Mammary epithelial cell (primary cell): ENCODE measurements at places on chromosomes 6 and 20. TPM values are rescaled to one million over a fixed set of nuclear protein-coding genes. Genes with fewer than 3 reads are reported as not detected.

The RPRD1B gene
- 17.0 TPM for polyA plus RNA-seq

The PPIL6 gene
- 0.45 TPM for polyA plus RNA-seq

The SMOC2 gene
- not detected for polyA plus RNA-seq

The SSR1 gene
- 124 TPM for polyA plus RNA-seq

The ZNF76 gene
- polyA plus RNA-seq, result 13.2 TPM

The CRYBG1 gene
- polyA plus RNA-seq, result 28.3 TPM

The CCR6 gene
- polyA plus RNA-seq, result not detected

The HCRTR2 gene
- not detected for polyA plus RNA-seq

The CCN6 gene
- polyA plus RNA-seq, result 20.3 TPM

The SCRT2 gene
- polyA plus RNA-seq, result not detected

The HRH3 gene
- not detected for polyA plus RNA-seq

The DEFB124 gene
- polyA plus RNA-seq, result not detected

The SLC13A3 gene
- 1.8 TPM for polyA plus RNA-seq

The EPPIN gene
- not detected for polyA plus RNA-seq

The C6orf58 gene
- not detected for polyA plus RNA-seq

The ULBP2 gene
- 20.7 TPM for polyA plus RNA-seq

The SLA2 gene
- polyA plus RNA-seq, result not detected

The ULBP1 gene
- 1.3 TPM for polyA plus RNA-seq

The HLA-DQB1 gene
- polyA plus RNA-seq, result 0.23 TPM

The FAM229B gene
- polyA plus RNA-seq, result 3.5 TPM

The CLDN20 gene
- not detected for polyA plus RNA-seq

The OR2H1 gene
- polyA plus RNA-seq, result not detected

The AVP gene
- polyA plus RNA-seq, result not detected

The AIF1 gene
- polyA plus RNA-seq, result not detected

The LAMA4 gene
- polyA plus RNA-seq, result 0.18 TPM

The QRSL1 gene
- polyA plus RNA-seq, result 6.7 TPM

The LIN28B gene
- not detected for polyA plus RNA-seq

The FOXF2 gene
- 0.15 TPM for polyA plus RNA-seq

The KIAA0408 gene
- not detected for polyA plus RNA-seq

The ADGRF1 gene
- polyA plus RNA-seq, result 51.5 TPM

The GMPR gene
- 3.2 TPM for polyA plus RNA-seq

The TULP4 gene
- 19.7 TPM for polyA plus RNA-seq

The ZBTB12 gene
- polyA plus RNA-seq, result 0.95 TPM

The GPR63 gene
- 1.3 TPM for polyA plus RNA-seq

The PCSK2 gene
- not detected for polyA plus RNA-seq

The SRSF12 gene
- polyA plus RNA-seq, result 0.14 TPM

The RCAN2 gene
- not detected for polyA plus RNA-seq

The RAD21L1 gene
- polyA plus RNA-seq, result not detected

The LY6G5B gene
- 3.0 TPM for polyA plus RNA-seq

The CTAGE9 gene
- polyA plus RNA-seq, result not detected

The OOEP gene
- polyA plus RNA-seq, result not detected

The BMP5 gene
- not detected for polyA plus RNA-seq

The APOBEC2 gene
- not detected for polyA plus RNA-seq

The DYNLT2 gene
- 0.17 TPM for polyA plus RNA-seq

The SLC4A11 gene
- polyA plus RNA-seq, result 6.9 TPM

The ANGPT4 gene
- polyA plus RNA-seq, result 0.01 TPM

The LINC00237 gene
- polyA plus RNA-seq, result not detected
